ENCODE measurements at places on chromosomes 6 and 20.

DNA sequence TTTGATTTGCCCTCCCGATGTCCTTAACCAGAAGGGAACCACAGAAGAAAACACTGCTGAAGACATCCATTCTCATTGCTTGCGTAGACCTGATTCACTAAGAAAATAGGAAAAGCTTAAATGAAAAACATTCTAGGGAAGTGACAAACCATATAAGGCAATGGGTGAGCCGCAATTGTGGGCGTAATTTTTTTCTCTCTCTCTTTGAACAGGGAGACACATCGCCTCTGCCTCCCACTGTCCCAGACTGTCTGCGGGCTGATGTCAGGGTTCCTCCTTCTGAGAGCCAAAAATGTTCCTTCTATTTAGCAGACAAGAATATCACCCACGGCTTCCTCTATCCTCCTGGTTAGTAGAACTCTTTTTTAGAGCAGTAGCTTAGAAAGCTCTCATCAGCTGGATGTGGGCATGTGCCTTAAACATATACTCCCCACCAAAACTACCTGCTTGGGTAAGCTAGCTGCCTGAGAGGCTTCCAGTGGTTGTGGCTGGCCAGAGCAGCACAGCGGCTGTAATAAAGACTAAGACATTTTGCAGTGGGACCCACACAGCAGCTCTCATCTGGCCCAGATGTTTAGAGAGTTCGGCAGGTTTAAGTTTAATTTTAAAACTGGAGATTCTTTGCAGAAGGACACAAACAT, 22.7 kb upstream of the CTAGE9 start:
- DNase-seq, result peak; percentile 56

DNA sequence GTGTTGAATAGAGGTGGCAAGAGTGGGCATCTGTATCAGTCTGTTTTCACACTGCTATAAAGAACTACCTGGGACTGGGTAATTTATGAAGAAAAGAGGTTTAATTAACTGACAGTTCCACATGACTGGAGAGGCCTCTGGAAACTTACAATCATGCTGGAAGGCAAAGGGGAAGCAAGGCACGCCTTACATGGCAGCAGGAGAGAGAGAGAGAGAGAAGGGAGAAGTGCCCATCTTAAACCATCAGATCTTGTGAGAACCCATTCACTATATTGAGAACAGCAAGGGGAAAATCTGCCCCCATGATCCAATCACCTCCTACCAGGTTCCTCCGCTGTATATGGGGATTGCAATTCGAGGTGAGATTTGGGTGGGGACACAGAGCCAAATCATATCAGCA, 18.6 kb upstream of the PPP1R14C start:
- DNase-seq, result no peak

DNA sequence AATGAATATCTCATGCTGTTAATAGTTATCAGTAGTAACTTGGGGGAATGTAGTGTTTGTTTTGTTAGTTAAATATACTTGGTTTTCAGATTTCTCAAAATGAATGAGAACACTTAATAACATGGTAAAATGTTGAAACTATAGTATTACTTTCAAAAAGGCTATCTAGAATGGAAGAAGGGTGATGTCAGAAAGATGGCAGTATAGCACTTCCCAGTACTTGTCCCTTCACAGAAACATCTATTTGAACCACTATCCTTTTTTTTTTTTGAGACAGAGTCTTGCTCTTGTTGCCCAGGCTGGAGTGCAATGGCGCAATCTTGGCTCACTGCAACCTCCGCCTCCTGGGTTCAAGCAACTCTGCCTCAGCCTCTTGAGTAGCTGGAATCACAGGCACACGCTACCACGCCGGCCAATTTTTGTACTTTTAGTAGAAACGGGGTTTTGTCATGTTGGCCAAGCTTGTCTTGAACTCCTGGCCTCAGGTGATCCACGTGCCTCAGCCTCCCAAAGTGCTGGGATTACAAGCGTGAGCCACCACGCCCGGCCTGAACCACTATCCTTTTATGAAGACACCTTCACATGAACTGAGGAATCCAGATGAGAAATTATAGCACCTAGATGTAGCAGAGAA, 4.7 kb upstream of the ECHDC1 start:
- no peak for DNase-seq

DNA sequence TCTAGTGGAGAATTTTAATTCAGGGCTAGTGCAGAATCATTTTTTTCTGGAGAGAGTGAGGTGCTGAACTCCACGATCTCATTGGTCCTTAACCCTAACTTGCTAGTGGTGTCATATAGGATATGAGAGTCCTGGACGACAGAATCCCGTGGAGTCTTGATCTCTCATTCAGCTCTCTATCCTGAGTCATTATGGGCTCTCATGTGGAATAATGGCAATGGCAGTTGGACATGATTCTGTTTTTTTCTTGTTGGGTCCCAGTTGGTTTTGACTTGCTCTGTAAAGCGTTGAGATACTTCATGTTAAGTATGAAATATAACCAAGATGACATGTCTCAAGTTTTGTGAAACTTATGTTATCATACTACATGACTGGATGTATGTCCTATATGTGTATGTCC, 6.3 kb upstream of the RNF144B start:
- DNase-seq, result no peak

DNA sequence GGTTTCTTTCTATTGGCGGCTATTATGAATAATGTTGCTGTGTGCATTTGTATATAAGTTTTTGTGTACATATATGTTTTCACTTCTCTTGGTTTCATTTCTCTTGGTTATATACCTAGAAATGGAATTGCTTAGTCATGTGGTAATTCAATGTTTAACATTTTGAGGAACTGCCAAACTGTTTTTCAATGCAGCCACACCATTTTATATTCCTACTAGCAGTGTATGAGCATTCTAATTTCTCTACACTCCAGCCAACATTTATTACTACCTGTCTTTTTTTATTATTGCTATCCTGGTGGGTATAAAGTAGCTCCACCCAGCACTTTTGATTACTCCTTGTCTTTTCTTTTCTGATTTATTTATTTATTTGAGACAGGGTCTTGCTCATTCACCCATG, 54.8 kb downstream of the PHACTR2 start:
- peak; percentile 63 for DNase-seq

DNA sequence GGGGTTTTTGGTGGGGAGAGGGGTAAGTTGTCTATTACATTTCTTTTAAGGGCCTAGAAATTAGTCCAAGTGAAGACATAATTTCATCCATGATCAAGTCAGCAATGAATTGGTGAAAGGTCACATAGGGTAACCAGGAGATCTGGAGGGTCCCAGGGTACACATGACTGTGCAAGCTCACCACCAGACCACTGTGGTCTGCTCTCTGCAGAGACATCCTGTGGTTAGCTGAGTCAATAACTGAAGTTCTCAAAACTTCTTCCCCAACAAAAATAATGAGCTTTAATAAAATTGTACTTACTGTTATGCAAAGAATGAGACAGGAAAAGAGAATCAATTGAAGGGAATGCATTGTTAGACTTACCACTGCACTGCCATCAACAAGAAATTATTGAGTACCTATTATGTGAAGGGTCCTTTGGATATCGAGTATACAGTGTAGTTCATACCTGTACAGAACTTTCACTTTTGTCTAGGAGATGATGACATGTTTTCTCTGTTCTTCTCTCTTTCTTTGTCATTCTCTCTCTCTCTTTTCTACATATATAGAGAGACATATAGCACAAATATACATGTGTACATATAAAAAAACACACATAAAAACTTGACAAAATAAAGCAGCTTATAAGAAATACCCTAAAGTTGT, 209.8 kb downstream of the GJA1 start:
- no peak for DNase-seq

- DNase-seq, result no peak
Measured at GRCh38 chr20:58996226-58996611, 10.8 kb downstream of the CTSZ start.

DNA sequence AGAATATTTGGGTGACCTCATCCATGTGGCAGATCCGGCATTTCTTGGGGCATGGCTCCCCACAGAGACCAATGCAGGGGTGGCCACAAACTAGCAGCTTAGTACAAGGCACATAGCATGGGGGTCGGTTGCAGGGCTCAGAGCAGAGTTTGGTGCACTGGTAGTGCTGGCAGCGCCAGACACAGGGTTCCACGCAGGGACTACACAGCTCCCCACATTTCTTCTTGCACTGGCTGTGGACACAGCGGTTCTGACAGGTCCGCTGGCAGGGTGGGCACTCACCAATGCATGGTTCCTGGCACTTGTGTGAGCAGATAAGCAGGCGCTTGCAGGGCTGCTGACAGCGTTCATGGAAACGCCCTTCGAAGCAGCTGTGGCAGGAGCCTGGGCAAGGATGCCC, 29.1 kb downstream of the DDX27 start:
- no peak for DNase-seq

DNA sequence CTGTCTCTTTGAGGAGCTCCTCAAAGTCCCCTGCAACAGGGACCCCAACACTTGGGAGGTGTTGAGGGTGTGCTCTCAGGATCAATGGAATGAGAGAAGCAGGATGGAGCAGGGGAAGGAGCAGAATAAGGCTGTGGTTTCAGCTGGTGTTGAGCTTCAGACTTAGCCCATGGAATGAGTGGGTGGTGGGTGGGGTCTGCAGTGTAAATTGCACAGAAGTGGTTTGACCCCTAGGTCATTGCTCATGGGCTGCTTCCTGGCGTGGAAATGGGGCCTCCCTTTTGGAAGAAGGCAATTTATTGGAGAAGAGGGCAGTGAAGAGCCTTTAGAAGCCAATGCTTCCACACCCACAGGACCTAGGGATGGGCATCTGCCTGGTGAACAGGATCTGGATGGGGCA, 37.0 kb upstream of the KCNG1 start:
- DNase-seq, result peak; percentile 11

DNA sequence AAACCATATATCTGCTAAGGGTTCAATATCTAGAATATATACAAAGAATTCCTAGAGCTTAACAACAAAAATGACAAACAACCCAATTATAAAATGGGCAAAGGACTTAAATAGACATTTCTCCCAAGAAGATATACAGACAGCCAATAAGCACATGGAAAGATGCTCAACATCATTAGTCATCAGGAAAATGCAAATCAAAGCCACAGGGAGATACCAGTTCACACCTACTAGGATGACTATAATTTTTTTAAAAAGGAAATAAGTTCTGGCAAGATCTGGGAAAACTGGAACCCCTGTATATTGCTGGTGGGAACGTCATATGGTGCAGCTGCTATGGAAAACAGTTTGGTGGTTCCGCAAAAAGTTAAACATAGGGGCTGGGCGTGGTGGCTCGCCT, 116.2 kb upstream of the MYL9 start:
- DNase-seq, result no peak

GRCh38 chr6:148388521-148388920, 45.9 kb downstream of the SASH1 start:
- DNase-seq, result peak; percentile 41

DNA sequence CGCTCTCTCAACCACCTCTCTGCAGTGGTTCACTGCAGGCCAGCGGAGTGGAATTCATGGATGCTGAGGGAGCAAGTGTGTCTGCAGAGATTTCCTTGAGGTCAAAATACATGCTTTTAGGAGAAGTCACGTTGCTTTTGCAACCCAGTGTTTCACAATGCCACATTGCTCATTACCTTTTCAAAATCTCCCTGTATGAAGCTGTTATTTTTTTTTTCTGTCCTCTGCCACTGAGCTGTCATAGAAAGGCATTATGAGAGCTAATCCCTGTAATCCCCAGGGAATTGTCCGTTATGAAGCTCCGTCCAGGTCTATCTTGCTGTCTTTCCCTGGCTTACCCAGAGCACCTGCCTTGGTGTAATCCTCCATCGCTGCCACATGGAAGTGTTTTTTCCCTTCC, 60.5 kb upstream of the SLC22A23 start:
- peak; percentile 9 for DNase-seq

GRCh38 chr20:10065154-10065833, 30.5 kb downstream of the ANKEF1 start:
- no peak for DNase-seq

All from inflammatory macrophage (primary cell).